Articular chondrocyte of knee joint (primary cell): ENCODE measurements at places on chromosomes 11 and 22. TPM values are rescaled to one million over a fixed set of nuclear protein-coding genes. Genes with fewer than 3 reads are reported as not detected.

GAB4 gene
- total RNA-seq: not detected in 2 replicates

LRRC10B gene
- total RNA-seq: under 0.01 TPM in 1 of 2 replicates, not detected in the other

CARNS1 gene
- 0.97 and 1.2 TPM in 2 replicates for total RNA-seq

HEPHL1 gene
- not detected in 2 replicates for total RNA-seq

PHF21B gene
- total RNA-seq: not detected in 2 replicates

KCNC1 gene
- not detected in 2 replicates for total RNA-seq

IFITM10 gene
- 5.5 and 9.5 TPM in 2 replicates for total RNA-seq

RFPL2 gene
- not detected in 2 replicates for total RNA-seq

OR10AG1 gene
- total RNA-seq: not detected in 2 replicates

MPPED2 gene
- total RNA-seq: 3.4 and 5.4 TPM in 2 replicates

EXPH5 gene
- 2.7 and 10.8 TPM in 2 replicates for total RNA-seq

CABP4 gene
- 0.11 TPM in 1 of 2 replicates, not detected in the other for total RNA-seq

FOLR3 gene
- total RNA-seq: 0.78 and 1.1 TPM in 2 replicates

OR5P2 gene
- 0.22 TPM in 1 of 2 replicates, not detected in the other for total RNA-seq

RAB38 gene
- 0.13 and 0.32 TPM in 2 replicates for total RNA-seq

ENTHD1 gene
- under 0.01 TPM in 1 of 2 replicates, not detected in the other for total RNA-seq

TESMIN gene
- 0.32 and 1.3 TPM in 2 replicates for total RNA-seq

TRIM22 gene
- 39.1 and 76.3 TPM in 2 replicates for total RNA-seq

RTN4RL2 gene
- 0.39 TPM in 1 of 2 replicates, not detected in the other for total RNA-seq

SYCE3 gene
- not detected in 2 replicates for total RNA-seq

TST gene
- total RNA-seq: 14.8 and 17.5 TPM in 2 replicates

SVIP gene
- total RNA-seq: 5.8 and 7.8 TPM in 2 replicates

PGA5 gene
- total RNA-seq: not detected in 2 replicates

FGF19 gene
- total RNA-seq: not detected in 2 replicates
